Activated naive CD8-positive, alpha-beta T cell treated with anti-CD3 and anti-CD28 coated beads for 36 hours (primary cell): ENCODE measurements at places on chromosomes 12 and 14.

DNA sequence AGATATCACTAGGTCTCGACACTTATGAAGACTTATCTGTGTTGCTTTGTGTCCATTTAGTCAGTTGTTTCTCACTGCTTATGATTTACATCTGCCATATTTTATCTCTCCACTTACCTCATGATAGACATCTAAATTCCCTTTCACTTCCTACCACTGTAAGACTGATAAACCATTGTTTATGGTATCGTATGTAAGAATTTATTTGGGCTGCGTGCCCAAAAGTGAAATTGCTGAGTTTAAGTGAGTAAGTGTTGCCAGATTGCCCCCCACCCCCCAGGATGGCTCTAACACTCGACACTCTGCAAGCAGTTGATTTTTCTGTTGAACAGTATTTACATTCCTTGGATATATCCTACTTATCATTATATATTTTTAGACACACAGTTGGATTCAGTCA, 69.9 kb upstream of the MON2 start:
- H3K4me1 ChIP-seq, result peaks cover 4% of the 10 kb centered on the region
- DNase-seq, result no peak
- no peaks in the 10 kb centered on the region for H3K27me3 ChIP-seq
- peaks cover 30% of the 10 kb centered on the region for H3K36me3 ChIP-seq
- H3K4me3 ChIP-seq, result no peak overlapping the region

DNA sequence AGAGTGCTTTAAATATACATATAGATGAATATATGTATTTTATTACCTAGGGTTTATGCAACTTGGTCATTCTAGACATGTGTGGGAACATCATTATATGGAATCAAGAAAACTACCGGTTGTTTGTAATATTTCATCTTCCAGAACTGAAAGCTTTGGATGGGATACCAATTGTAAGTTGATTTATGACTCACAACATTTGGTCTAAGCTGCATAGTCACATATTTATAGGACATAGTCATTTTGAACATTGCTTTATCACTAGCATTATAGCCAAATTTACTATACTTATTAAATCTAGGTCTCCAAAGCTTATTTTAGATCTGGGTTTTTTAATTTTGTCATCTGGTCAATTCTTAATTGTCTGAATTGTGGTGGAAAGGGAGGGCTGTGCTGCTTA, 83.7 kb upstream of the PCNX4 start:
- peaks cover 10% of the 10 kb centered on the region for H3K36me3 ChIP-seq
- DNase-seq, result no peak
- H3K4me1 ChIP-seq, result no peaks in the 10 kb centered on the region
- H3K4me3 ChIP-seq, result no peak overlapping the region
- no peaks in the 10 kb centered on the region for H3K27me3 ChIP-seq

GRCh38 chr14:24852312-24853060, 197.5 kb downstream of the STXBP6 start:
- no peaks in the 10 kb centered on the region for H3K4me1 ChIP-seq
- no peak overlapping the region for H3K27ac ChIP-seq
- DNase-seq, result no peak
- H3K27me3 ChIP-seq, result peaks cover 12% of the 10 kb centered on the region
- no peaks in the 10 kb centered on the region for H3K36me3 ChIP-seq

- no peaks in the 10 kb centered on the region for H3K27me3 ChIP-seq
- H3K4me3 ChIP-seq, result no peak overlapping the region
- no peaks in the 10 kb centered on the region for H3K4me1 ChIP-seq
- no peak for DNase-seq
Observed at GRCh38 chr12:88182416-88182815, 40.3 kb downstream of the TMTC3 start.

GRCh38 chr12:27975222-27976136, 2.9 kb upstream of the PTHLH start:
- H3K27ac ChIP-seq, result no peak overlapping the region
- H3K4me3 ChIP-seq, result peak overlapping the region; percentile 64
- DNase-seq, result peak; percentile 21
- H3K27me3 ChIP-seq, result peaks cover 100% of the 10 kb centered on the region
- H3K4me1 ChIP-seq, result peaks cover 20% of the 10 kb centered on the region
- H3K36me3 ChIP-seq, result no peaks in the 10 kb centered on the region

- peaks cover 69% of the 10 kb centered on the region for H3K4me1 ChIP-seq
- peaks cover 12% of the 10 kb centered on the region for H3K36me3 ChIP-seq
- no peak for DNase-seq
- peak overlapping the region; percentile 98 for H3K27ac ChIP-seq
- H3K27me3 ChIP-seq, result no peaks in the 10 kb centered on the region
Observed at GRCh38 chr12:10395390-10395998, 5.7 kb upstream of the KLRK1 start.

DNA sequence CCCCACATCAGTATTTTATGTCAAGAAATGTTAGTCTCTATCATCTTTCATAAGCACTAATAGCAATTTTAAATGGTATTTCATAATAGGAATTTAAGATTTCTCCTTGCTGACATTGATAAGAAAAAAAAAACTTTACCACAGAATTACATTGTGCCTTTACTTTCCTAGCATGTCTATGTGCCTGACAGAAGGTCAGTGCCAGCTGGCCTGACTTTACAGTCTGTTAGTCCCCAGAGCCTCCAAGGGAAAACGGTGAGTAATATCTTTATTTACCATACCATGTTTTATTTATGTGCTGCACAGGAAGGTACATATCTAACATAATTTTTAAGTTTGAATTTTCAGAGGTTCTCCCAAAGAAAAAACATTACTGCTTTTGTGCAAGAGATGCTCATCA, 152.0 kb upstream of the AEBP2 start:
- H3K27me3 ChIP-seq, result no peaks in the 10 kb centered on the region
- no peak overlapping the region for H3K4me3 ChIP-seq
- no peak overlapping the region for H3K27ac ChIP-seq
- H3K36me3 ChIP-seq, result no peaks in the 10 kb centered on the region
- DNase-seq, result no peak

DNA sequence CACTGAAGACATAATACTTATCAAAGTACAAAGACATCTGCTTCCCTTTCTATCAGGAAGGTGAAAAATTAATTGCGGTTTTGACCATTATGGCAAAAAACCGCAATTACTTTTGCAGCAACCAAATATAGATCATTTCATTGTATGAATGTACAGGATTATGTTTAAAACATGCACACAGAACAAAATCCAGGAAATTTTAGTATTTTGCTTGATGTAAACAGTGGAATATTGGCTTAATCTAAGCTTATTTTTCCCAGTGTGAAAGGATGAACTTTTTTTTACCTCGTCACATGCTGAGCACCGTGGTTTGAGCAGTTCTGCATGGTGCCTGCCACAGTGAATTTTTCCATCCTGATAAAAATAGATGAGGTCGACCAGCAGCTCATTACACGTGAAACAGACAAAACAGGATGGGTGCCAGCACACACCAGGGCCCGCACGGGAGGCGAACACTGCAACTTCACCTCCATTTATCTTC, 121.2 kb downstream of the PRICKLE1 start:
- H3K4me1 ChIP-seq, result peaks cover 17% of the 10 kb centered on the region
- H3K27ac ChIP-seq, result no peak overlapping the region

DNA sequence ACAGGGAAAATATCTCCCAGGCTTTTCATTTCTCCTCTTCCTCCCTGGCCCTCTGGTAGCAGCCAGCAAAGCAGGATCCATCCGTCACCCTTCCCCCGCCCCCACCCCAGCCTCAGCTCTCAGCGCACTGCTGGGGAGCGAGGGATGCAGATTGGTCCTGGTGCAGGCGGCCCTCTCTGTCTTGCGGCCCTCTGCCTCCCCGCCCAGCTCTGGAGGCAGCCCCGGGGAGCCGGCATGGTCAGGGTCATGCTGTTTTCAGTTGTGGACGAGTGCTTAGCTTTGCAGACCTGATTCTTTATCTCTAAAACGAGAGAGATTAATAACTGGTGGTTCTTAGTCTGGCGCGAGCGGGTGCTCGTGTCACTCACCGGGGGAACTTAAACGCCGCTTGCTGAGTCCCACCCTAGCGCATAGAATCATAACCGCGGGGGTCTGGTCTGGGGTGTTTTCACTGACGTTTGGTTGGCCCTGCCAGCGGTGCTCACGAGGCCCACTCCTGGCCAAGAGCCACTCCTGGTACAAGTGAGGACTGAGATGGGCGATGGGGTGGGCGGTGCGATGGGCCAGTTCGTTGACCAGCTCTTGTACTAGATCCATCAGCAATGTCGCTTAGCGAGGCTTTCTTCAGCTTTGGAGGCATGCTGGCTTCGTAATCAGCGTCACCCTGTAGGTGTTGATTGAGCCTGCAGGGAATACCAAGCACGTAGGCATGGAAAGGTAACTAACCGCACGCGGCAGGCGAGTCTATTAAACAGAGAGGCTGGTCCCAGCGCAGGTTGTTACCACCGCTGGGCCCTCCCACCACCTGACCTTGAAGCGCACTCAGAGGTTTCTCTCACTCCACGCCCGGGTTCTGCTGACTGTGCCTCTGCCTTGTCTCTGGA, 95.2 kb downstream of the TSPAN9 start:
- no peak for DNase-seq
- H3K27me3 ChIP-seq, result peaks cover 11% of the 10 kb centered on the region
- no peak overlapping the region for H3K27ac ChIP-seq
- H3K4me3 ChIP-seq, result no peak overlapping the region
- peaks cover 2% of the 10 kb centered on the region for H3K4me1 ChIP-seq

DNA sequence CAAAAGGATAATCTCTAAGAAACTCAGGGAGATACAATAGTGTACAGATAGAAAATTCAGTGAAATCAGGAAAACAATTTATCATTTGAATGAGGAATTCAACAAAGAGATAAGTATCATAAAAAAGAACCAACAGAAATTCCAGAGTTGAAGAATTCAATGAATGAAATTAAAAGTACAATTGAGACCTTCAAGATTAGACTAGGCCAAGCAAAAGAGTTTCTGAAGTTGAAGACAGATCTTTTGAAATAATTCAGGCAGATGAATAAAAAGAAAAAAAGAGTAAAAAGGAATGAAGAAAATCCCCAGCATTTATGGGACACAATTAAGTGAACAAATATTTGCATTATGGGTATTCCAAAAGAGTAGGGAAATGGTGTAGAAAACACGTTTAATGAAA, 412.6 kb downstream of the TMEM121 start:
- DNase-seq, result no peak
- no peaks in the 10 kb centered on the region for H3K4me1 ChIP-seq
- peaks cover 4% of the 10 kb centered on the region for H3K36me3 ChIP-seq
- H3K27me3 ChIP-seq, result peaks cover 5% of the 10 kb centered on the region

DNA sequence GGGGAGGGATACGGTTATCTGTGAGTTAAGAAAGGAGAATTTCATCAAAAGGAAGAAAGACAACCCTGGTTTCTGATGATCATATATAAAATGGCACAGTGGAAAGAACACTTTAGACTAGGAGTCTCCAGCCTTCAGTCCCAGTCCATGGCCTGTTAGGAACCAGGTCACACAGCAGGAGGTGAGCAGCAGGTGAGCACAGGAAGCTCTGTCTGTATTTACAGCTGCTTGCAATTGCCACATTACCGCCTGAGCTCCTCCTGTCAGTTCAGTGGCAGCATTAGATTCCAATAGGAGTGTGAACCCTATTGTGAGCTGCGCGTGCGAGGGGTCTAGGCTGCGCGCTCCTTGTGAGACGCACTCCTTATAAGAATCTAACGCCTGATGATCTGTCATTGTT, 137.9 kb downstream of the BTG1 start:
- H3K27me3 ChIP-seq, result no peaks in the 10 kb centered on the region
- peaks cover 50% of the 10 kb centered on the region for H3K4me1 ChIP-seq
- no peak overlapping the region for H3K4me3 ChIP-seq
- H3K36me3 ChIP-seq, result peaks cover 20% of the 10 kb centered on the region
- no peak for DNase-seq
- no peak overlapping the region for H3K27ac ChIP-seq

DNA sequence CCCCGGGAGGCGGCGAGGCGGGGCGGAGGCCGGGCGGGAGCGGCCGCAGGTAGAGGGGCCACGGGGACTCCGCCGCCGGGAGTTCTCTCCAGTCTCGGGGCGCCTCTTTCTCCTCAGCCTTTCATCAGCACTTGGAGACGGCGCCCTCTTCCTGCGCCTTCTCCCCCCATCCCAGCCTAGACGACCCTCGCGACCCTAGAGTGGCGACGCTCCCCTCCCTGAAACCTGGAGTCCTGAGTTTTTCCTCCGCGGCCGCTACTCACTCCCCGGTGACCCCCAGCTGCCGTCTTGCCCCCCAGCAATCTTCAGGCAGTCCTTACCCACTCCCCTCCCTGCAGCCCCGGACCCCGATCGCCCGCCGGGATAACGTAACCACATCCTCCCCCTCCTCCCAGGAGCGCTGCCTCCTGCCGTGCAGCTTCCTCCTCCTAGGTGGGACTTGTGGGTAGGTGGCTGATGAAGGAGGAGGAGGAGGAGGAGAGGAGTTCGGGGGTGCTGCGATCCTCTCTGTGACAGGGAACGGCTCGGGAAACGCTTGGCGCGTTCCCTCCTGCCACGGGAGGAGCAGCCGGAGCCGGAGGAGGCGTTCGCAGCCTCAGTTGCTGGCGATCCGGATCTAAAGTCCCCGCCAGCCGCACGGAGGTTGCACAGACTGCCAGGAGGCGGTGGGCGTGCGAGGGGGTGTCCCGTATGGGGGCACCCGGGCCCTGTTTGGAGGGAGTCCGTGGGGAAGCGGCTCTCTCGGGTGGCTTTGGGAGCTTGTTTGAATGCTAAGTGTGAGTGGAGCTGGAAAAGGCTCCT, 891 bp downstream of the PLEKHA5 start:
- H3K4me3 ChIP-seq, result peak overlapping the region; percentile 78
- peaks cover 53% of the 10 kb centered on the region for H3K27me3 ChIP-seq
- H3K4me1 ChIP-seq, result peaks cover 10% of the 10 kb centered on the region
- H3K36me3 ChIP-seq, result peaks cover 3% of the 10 kb centered on the region

- peak overlapping the region; percentile 27 for H3K27ac ChIP-seq
- DNase-seq, result peak; percentile 64
- H3K27me3 ChIP-seq, result no peaks in the 10 kb centered on the region
- peaks cover 37% of the 10 kb centered on the region for H3K4me1 ChIP-seq
- H3K4me3 ChIP-seq, result peak overlapping the region; percentile 84
Observed at GRCh38 chr14:102593061-102593824, 794 bp downstream of the RCOR1 start.

- no peak for DNase-seq
- no peaks in the 10 kb centered on the region for H3K27me3 ChIP-seq
- H3K4me3 ChIP-seq, result no peak overlapping the region
Observed at GRCh38 chr14:64919618-64920017, 5.4 kb downstream of the CHURC1 start.

- DNase-seq, result no peak
- no peaks in the 10 kb centered on the region for H3K27me3 ChIP-seq
- peaks cover 18% of the 10 kb centered on the region for H3K36me3 ChIP-seq
- no peak overlapping the region for H3K27ac ChIP-seq
- H3K4me1 ChIP-seq, result peaks cover 47% of the 10 kb centered on the region
- no peak overlapping the region for H3K4me3 ChIP-seq
Observed at GRCh38 chr14:93322929-93323599, 9.8 kb downstream of the BTBD7 start.

DNA sequence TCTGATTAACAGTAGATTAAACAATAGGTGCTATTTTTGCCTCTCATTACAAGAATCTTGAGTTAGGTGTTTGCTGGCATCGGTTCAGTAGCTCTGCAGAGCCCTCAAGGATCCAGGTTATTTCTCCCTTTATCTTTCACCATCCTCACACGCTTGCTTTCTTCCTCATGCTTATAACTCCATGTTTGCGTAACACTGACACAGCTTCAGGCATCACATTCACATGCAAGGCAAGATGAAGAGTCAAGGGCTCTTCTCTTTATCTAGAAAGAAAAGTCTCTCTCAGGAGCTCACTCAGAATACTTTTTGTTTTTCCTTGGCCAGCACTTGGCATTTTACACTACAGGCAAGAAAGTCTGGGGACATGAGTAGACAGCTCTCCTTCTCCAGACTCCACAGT, 24.2 kb upstream of the PTHLH start:
- H3K4me3 ChIP-seq, result no peak overlapping the region
- no peak for DNase-seq
- H3K4me1 ChIP-seq, result no peaks in the 10 kb centered on the region
- no peaks in the 10 kb centered on the region for H3K36me3 ChIP-seq
- H3K27ac ChIP-seq, result no peak overlapping the region

- no peaks in the 10 kb centered on the region for H3K4me1 ChIP-seq
- H3K4me3 ChIP-seq, result no peak overlapping the region
- no peaks in the 10 kb centered on the region for H3K36me3 ChIP-seq
- no peak for DNase-seq
- no peak overlapping the region for H3K27ac ChIP-seq
Observed at GRCh38 chr12:5778821-5779220, 166.2 kb downstream of the ANO2 start.
